ENCODE measurements at places on chromosomes 16 and 17.
A peak's percentile ranks its signal among the peaks of the same experiment; 100 is the strongest.

GRCh38 chr17:50105811-50106210, 10.7 kb downstream of the PDK2 start:
- DNase-seq, result no peak

DNA sequence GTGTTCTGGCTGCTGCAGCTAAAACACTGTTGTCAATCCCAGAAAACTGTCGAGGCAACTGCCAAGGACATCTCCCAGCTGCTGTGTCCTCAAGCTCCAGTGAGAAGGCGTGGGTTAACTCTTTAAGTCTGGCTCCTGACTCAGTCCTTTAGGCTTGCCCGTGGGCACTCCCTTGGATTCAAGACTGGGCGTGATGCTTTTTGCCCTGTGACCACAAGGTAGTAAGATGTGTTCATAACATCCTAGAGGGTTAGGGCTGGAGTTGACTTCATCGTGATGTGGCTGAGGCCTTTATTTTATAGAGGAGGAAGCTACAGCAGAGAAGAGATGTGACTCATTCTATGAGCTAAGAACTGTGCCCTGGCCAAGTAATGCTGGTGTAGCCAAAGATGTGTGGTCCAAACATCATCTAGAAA, 50.9 kb upstream of the TEKT3 start:
- no peak for DNase-seq

DNA sequence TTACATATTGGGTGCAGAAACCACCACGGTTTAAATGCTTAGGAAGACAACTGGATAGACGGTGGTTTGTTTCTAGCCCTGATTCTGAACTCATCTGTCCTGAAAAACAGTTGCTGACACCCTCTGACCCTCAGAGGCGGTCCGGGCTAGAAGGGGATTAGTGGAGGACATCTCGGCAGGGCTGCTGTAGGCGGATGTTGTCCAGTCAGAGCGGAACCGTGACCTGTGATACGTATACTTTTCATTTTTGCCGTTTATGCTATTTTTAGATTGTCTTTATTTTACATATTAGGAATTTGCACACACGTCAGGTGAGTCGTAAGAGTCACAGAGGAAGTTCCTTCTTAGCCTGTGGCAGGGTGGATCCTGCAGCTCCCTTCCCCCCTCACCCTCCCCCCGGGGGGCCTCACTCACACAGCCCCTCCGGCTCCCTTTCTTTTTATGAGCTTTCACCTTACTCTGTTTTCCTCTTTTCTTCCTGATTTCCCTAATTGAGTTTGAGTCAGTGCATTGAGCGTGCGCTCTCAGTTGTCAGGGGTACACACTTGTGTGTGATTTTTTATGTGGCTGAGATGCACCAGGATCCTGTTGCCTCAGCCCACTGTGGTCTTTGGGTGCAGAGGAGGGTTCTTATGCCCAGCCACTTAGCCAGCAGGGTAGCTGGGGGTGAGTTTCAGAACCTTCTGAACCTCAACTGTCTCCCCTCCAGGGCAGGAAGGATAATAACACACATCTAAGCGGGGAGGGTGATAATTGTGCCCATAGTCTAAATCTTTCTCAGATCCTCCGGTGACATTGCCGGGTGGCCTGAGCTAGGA, 211.1 kb upstream of the CHMP6 start:
- DNase-seq, result peak; percentile 30

GRCh38 chr17:60908324-60908723, 230.7 kb downstream of the BCAS3 start:
- no peak for DNase-seq

DNA sequence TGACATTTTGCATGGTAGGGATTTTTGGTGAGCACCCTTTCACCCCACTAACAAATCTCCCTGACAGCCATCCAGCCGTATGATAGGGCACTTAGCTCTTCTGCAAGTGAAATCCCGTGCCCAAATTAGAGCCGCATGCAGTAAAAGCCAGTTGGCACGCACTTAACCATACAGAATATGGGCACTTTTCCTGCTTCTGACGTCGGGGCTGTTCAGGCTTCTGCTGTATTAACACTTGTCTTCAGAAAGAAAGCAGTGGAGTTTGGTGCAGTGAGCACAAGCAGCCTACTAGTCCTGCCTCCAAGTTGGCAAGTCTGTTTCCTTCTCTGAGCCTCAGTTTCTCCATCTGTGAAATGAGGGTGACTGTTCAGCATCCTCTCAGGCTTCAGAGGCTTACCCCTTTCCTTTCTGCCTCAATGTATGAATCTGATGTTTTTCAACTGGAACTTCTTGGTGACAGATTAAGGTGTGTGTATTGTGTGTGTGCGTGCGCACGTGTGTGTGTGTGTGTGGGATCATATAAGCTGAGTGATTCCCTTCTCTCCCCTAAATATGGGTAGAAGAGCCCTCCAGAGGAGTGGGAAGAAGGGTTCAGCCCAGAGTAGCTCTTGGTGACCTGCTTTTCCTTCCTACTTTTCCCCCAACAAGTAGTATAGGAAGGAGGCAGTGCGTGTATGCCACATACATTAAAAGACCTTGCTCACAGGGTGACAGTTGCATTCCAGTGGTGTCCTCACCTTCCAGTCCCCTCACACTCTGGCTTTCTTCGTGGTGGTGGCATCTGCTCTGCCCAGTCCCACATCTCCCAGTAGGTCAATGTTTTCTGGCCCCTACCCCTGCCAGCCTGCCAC, 19.0 kb downstream of the IGF2BP1 start:
- no peak for DNase-seq

GRCh38 chr16:58842156-58842555, 108.0 kb upstream of the GOT2 start:
- DNase-seq, result no peak

DNA sequence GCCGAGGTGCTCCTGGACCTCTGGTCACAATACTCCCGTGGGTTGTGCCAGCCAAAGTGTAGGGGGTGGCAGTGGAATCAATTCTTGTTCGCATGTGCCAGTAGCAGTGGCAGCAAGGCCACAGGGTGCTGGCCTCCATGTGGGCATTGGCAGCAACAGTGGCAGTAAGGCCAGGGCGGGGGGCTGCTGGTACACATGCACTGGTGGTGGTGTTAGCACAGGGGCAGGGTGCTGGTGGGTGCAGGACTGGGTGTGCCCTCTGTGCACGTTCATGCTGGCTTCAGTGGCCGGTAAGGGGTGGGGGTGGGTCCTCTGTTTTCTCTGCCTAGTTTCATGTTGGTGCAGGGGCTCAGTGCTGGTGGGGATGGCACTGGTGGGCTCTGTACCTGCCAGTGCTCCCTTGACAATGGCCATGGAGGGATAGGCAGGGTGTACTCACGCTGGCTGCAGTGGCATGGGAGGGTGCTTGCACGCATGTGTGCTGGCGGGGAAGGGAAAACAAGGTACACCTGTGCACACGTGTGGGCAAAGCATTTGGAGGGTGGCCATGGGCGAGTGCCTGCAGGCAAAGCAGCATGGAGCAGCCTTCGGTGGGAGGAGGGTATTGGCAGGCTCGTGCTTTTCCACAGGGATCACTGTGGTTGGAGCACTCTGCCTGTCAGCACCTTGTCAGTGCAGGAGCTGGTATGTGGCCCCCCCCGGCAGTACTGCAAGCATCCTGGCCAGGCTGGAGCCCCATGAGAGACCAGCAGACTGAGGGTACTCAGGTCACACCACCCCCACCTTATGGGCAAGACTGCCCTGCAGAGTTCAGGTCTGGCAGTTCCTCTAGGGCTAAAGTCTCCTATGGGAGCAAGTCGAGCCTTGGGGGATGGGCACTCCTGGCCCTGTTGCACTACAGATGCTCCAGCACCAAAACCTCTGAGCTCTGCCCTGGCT, 35.8 kb downstream of the NF1 start:
- DNase-seq, result no peak

DNA sequence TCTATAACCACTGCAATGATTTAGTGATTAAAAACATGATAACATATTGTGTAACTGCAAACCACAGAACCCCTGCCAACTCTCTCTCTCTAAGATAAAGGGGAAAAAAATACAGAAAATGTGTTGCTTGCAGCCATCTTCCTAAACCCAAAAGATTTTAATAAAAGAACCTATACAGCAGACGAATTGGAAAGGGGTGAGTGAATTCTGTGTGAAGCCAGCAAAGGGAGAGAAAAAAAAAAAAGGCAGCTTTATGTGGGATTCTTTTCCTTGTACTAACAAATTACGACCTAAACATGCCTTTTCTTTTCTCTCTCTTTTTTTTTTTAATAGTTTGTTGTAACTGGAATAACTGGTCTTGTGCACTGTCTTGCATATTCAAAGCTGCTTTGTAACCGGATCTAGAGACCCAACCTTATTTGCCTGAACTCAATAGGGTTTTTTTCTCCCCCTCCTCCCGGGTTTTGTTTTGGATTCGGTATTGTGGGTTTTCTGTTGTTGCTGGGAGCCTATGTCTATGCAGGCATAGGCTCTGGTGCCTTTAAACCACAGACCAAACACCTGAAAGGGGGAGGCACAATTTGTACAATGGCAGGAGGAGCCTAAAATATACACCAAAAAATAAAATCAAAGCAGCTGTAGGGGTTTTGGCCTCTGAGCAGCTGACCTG, 7.0 kb upstream of the ZFHX3 start:
- DNase-seq, result no peak

DNA sequence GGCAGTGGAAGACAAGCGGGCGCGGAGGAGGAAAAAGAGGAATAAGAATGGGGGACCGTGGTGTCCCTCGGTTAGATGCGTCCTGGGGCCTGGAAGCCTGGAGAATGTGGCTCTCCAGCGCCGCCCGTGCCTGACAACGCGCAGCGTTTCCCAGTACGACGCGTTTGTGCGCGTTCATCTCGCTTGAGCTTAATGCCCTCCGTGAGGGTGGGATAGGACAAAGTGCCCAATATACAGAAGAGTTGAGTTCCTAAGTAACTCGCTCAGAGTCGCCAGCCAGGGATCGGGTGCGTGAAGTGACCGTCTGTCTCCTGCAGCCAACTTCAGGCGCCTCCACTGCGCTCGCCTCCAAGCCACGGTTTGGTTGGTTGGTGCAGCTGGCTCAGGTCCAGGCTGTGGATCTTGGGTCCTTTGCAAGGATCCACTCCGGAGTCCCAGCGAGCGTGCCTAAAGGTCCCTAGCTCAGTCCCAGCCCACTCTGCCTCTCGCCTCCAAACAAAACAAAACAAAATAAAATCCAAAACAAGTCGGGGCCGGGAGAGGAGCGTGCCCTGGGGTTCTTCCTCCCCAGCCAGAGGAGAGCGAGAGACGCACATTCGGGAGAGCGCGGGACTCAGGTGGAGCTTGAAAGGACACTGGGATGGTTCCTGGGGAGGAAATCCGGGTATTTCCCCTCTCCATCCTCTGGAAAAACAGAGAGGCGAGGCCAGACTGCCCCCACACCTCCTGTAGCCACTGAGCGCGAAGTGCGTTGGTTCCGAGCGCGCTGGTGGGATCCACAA, 974 bp downstream of the GALR2 start:
- peak; percentile 14 for DNase-seq

- no peak for DNase-seq
Observed at GRCh38 chr16:83010776-83011720, 384.3 kb downstream of the CDH13 start.

DNA sequence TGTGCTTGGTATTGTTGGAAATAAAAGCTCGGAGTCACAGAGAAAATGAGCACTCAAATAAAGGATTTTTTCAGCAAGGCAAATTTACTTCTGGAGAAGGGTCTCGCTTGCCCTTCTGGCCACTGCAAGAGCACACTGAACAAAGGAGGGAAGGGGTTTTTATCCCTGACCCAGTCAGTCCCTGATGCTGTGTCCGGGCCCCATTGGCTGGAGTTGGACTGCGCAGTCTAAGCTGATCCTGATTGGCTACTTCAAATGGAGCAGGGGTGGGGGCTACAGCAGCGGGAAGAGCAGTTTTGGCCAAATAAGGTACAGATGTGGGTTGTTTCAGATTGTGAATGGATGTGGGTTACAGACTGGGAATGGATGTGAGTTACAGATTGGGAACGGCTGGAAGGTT, 4.3 kb upstream of the NLRP1 start:
- DNase-seq, result no peak

GRCh38 chr17:83047182-83047478, 32.3 kb upstream of the METRNL start:
- no peak for DNase-seq

DNA sequence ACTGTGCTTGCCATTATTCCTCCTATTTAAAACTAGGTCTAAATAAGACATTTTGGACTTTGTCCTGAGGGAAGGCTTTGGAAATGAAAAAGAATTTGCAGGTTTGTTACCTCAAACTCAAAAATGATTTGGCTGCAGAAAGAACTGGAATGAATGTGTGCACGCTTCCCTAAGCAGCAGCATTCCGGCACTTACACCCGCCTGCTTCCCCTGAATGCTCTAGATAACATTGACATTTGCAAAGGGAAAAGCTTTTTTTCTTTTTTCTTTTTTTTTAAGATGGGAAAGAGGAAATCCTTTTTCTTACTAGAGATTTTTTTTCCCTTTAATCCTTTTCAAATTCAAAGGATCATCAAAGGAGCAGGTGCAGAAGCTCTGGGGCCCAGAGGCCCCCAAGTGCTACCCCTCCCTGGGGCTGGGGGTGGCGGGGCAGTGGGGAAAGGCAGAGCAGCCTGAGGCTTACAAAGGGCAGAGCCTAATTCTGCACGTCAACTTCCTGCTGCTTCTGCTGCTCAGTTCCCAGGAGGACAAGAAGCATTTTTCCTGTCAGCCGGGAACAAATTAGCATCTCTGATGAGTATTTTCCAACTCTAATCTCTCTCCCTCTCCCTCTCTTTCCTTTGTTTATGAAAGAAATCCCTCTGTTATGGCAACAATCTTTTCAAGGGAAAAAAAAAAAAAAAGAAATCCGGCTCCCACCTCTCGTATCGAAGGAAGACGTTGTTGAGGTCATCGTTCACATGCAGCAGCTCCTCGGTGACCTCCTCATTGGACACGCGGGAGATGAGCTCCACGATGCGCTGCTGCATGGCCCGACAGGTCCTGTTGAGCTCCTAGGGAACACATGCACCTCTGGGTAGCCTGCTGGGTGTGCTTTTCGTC, 32.1 kb upstream of the SREBF1 start:
- DNase-seq, result no peak

DNA sequence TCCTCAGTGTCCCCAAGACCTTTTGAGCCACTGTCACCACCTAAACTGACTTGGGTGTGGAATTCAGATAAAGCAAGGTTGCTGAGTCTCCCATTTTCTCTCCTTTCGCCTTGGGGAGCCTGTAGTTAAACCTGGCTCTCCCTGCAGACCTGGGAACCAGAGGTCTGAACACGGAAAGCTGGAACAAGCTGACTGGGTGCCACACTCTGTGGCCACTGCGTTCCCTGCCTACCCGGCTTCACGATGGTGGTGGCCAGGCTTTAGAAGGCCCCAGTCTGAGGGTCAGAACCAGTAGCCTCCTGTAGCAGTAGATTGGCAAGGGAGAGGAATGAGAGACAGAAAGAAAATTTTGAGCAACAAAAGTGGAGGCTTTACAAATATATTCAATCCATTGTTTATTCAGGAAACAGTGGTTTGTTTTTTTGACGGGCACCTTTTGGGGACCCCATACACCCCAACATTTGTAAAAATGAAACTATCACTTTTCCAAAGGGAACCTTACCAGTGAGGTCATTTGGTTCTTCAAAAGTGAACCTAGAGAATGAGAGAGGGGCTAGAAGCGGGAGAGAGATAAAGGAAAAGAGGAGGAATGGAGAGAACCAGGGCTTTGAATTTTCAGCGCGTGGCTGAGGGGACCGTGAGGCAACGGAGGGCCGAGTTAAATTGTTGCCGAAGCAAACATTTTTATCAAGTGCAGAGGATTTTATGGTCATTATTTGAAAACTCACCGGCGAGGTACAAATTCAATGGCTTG, 1.8 kb upstream of the HOXB8 start:
- no peak for DNase-seq

GRCh38 chr16:48317614-48318315, 67.4 kb downstream of the SIAH1 start:
- no peak for DNase-seq

Measured in activated naive CD4-positive, alpha-beta T cell treated with Interleukin-2 at 50 U/mL for 16 hours (primary cell).